Renal cortex interstitium (tissue), 15 donors: ENCODE measurements at places on chromosomes 12 and 14. TPM values are rescaled to one million over a fixed set of nuclear protein-coding genes. Genes with fewer than 3 reads are reported as not detected.
A peak's percentile ranks its signal among the peaks of the same experiment; 100 is the strongest.

GRCh38 chr12:105850103-105850968, 288.4 kb downstream of the NUAK1 start:
- DNase-seq = no peak

- DNase-seq = no peak
Observed at GRCh38 chr14:24873551-24873950, 176.4 kb downstream of the STXBP6 start.

The AMN1 gene
- polyA plus RNA-seq = 21.5 TPM

DNA sequence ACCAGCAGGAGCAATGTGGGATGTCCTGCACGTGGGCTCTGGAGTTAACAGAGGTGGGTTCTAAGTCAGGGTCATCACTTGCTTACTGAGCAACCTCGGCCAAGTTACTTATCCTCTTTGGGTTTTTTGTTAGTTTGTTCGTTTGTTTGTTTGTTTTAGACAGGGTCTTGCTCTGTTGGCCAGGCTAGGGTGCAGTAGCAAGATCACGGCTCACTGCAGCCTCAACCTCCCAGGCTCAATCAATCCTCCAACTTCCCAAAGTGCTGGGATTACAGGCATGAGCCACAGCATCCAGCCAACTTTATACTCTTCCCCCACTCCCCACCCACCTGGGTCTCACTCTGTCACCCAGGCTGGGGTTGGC, 78.4 kb downstream of the SETD3 start:
- DNase-seq = no peak

GRCh38 chr12:69875416-69875935, 50.4 kb downstream of the MYRFL start:
- DNase-seq = no peak

The TSPAN19 gene
- 0.32 TPM for polyA plus RNA-seq

The PRB2 gene
- polyA plus RNA-seq = not detected

The MYRFL gene
- 3.2 TPM for polyA plus RNA-seq

DNA sequence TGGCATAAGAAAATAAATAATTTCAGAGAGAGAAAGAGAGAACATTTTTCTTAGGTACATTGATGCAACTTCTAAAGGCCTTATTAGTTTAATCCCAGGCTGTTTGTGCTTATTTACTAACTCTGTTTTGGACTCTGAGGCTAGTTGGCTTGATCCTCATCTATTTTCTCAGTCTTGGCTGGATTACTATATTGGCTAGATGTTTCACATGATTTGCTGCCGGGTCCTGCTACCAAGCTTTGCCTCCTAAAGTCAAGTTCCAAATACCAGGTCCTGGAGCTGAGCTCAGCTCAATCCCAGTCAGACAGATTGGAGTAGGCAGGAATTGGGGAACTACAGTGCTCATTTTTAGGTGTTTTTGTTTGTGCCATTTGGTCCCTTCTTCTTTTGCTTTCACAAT, 340.8 kb downstream of the BCAT1 start:
- no peak for DNase-seq

- no peak for DNase-seq
Observed at GRCh38 chr14:75549169-75549568, 26.9 kb downstream of the BATF start.

GRCh38 chr14:66600416-66600815, 92.5 kb downstream of the GPHN start:
- no peak for DNase-seq

GRCh38 chr12:8813572-8814357, 8.7 kb upstream of the A2ML1 start:
- no peak for DNase-seq

- DNase-seq = no peak
Observed at GRCh38 chr12:112961074-112961473, 17.2 kb upstream of the OAS2 start.

The FGF6 gene
- polyA plus RNA-seq = not detected

- DNase-seq = no peak
Observed at GRCh38 chr14:78524196-78524595, 354.0 kb downstream of the NRXN3 start.

The TGFB3 gene
- polyA plus RNA-seq = 17.2 TPM

- no peak for DNase-seq
Observed at GRCh38 chr14:49479432-49479831, 106.7 kb downstream of the RPS29 start.

- peak; percentile 87 for DNase-seq
Observed at GRCh38 chr12:89353188-89353822, 1.0 kb upstream of the DUSP6 start.

The ABCD2 gene
- polyA plus RNA-seq = 0.11 TPM
